Omental fat pad (tissue), 4 donors: ENCODE measurements at places on chromosomes 7 and 10. TPM values are rescaled to one million over a fixed set of nuclear protein-coding genes. Genes with fewer than 3 reads are reported as not detected.

GRCh38 chr7:20220293-20220761 is 3.1 kb upstream of the MACC1 start:
- DNase-seq: no peak

DNA sequence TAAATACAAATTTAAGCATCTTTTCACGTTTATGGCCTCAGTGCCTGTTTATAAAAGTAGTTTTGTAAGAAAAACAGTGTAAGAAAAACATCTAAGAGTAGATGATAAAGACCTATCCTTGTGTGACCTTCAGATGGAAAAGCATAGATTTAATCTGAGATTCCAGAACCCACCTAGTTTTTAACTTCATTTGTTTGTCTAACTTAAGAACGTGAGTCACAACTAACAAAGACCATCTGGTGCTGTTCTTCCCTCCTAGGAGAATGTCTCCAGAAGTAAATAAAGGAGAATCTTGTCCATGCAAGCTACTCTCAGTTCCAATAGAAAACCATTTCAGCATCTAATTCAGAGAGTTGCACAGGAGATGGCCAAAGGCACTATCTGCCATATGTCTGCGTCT is 265.4 kb upstream of the C7orf33 start:
- DNase-seq: no peak

- DNase-seq: no peak
Observed at GRCh38 chr10:6669269-6669859, 89.3 kb upstream of the PRKCQ start.

PTN gene
- total RNA-seq: 4.8 TPM

- DNase-seq: no peak
Observed at GRCh38 chr10:132709471-132709951, 76.4 kb downstream of the NKX6-2 start.

DNA sequence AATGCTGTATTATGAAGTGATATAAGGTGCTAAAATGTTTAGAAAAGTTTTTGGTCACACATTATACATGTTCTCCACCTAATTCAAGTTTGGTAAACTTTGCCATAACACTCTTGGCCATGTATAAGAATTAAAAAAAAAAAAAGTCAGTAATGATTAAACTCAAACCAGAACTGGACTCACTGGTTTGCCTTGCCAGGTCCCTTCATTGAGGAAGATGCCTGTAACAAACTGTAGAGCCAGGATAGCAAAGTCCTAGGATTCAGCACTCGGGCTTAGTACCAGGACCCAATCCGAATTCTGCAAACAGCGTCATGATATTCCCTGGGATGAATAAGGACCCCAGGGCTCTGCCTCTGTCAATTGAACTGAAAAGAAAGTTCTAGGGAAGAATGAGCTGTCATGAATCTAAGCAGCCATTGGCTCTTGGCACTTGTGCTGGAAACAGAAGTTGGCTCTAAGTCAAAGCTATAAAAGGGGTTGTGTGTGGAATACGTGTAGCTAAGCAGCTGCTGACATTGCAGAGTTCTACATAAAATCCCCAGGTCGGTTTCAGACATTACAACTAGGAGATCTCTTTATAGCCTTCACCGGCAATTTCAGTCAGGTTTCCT is 216.9 kb downstream of the C7orf25 start:
- no peak for DNase-seq

ZNF503 gene
- 19.8 TPM for total RNA-seq
